ENCODE measurements at places on chromosomes 3 and 15.

GRCh38 chr15:72198356-72199204 lies 993 bp upstream of the GRAMD2A start:
- DNase-seq = peak; percentile 74

DNA sequence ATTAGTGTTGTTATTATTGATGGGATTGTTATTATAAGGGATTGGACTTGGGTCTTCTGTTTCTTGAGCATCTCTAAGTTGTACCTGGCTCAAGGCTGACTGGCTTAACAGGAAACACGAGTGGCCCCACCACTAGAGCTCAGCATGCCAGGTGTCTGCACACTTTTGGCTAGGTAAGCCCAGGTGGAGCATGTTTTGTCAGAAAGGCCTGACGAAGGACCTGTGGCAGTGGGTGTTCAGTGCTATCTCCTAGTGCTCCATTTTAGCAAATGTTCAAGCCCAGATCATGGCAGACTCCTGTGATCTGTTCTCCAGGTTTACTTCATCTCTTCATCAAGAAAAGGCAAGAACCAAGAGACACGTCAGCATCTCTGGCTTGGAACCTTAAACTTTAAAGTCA lies 3.4 kb downstream of the MAP2K5 start:
- DNase-seq = no peak

DNA sequence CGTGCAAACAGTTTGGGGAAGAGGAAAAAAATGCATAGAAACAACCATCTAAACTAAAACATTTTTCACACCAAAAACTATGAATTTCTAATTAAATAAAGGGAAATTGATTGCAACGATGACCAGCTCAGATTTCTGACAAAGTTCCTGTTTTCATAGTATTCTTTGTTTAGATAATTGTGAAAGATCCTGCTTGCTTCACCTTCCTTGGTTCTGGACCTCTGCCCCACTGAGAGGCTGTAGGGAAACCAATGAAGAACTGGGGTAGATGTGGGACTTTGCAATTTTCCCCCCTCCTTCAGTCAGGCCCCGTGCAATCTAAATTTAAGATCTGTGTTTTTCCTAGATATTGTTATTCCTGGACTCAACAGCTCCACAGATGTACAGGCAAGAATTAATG lies 13.8 kb upstream of the TEX264 start:
- DNase-seq = no peak

GRCh38 chr3:62874711-62875557 lies at the start of gene CADPS:
CADPS (minus strand) TSS chr3:62875416; CDS start chr3:62875029, 387 bp downstream.
- peak; percentile 45 for DNase-seq

DNA sequence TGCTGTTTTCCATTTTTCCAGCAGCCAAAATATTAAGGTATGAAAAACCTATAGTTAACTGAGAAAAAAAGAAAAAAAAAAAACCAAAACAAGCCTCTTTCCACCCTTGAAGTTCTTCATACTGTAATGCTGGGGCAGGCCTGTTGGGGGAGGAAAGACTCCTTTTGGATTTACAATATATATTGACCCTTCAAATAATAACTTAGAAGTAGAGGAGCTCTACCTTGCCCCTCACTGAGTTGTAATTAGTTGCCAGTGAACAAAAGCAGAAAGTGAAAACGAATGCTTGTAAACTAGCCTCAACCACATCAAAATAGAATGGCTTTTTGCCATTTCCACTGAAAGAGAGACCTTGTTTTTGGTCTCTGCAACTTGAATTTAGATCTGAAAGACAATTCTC lies 326.6 kb downstream of the NR2F2 start:
- no peak for DNase-seq

DNA sequence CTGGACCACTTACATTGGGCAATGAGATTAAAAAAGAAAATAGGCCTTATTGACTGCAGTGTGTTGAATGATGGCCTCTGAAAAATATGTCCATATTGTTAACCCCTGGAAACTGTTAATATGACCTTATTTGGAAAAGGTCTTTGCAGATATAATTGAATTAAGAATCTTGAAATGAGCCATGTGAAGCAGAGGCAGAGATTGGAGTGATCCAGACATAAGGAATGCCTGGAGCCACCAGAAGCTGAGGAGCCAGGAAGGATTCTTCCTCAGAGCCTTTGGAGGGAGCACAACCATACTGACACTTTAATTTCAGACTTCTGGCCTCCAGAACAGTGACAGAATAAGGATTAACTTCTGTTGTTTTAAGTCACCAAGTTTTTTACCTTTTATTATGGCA lies 510.4 kb upstream of the AGTR1 start:
- no peak for DNase-seq

GRCh38 chr3:188415196-188415595 lies 261.2 kb downstream of the LPP start:
- no peak for DNase-seq

- no peak for DNase-seq
These were observed 60.1 kb downstream of the VGLL3 start for GRCh38 chr3:86930831-86931230.

DNA sequence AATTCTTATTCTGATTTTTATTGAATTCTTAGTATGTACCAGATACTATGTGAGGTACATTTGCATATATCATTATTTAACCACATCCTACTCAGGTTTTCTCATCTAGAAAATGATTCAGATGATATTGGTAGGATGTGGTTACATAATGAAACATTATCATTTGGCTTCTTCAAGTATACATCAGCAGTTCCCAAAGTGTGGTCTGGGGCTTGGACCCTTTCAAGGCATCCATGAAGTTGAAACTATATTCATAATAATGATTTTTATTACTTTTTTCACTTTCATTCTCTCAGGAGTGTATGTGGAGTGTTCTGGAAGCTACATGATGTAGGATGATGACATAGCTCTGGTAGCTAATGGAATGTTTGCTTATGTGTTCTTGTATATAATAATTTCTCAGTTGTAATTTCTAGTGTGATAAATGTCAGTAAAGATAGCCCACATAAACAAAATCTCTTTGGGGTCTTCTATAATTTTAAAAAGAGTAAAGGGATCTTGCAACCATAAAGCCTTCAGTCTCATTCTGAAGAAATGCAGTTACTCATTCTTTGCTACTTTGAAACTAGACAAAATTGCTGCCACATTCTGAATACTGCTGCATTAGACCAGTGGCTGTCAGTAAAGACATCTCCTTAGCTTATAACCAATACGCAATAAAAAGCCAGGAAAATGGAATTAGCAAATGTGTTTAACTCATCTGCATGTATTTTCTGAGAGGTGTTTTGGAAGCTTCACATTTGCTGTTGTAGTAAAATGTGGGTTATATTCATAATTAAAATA lies 95.8 kb downstream of the PPARG start:
- no peak for DNase-seq

DNA sequence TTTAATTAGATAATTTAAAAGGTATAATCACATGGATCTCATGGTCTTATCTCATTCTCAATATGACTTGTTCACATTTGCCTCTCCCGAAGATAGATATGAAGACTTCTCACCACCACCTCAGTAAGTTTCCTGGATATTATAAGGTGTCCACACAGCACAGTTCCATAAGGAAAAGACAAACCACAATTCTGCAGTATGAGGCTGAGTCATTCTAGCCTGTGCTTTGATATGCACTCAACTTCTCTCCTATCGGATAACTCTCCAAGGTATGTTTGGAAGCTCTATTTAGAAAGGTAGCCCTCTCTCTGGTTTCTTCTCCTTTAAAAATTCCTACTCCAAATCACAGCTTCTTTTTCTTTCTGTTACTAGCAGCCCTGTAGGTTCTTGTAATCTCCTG lies 612.8 kb downstream of the ZPLD1 start:
- DNase-seq = no peak

DNA sequence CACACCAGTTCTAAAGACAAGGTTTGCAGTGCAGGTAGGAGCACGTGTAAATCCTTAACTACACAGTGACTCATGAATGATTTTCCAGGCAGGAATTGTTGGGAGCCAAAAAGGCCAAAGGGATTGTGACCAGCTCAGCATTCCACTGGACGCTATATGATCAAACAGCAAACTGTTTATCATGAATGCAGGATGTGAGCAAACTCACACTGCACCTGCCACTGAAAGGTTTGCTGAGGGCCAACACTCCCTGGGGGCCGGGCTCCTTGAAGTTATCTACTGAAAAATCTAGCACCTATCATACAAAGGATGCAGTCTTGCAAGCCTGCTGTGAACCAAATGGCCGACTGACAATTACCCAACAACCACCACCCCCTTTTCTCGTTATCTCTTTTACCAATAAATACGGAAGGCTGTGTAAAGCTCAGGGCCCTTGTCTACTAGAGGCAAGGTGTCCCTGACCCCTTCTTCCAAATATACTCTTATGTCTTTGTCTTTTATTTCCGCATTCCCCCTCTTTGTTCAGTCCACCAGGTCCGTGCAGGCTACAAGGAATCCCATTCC lies 11.5 kb upstream of the DNASE1L3 start:
- no peak for DNase-seq

- no peak for DNase-seq
These were observed 102.6 kb upstream of the ZPLD1 start for GRCh38 chr3:102332205-102332604.

GRCh38 chr3:30353711-30354467 lies 252.5 kb upstream of the TGFBR2 start:
- DNase-seq = no peak

- DNase-seq = no peak
These were observed 49.8 kb downstream of the DCLK3 start for GRCh38 chr3:36714343-36715086.

DNA sequence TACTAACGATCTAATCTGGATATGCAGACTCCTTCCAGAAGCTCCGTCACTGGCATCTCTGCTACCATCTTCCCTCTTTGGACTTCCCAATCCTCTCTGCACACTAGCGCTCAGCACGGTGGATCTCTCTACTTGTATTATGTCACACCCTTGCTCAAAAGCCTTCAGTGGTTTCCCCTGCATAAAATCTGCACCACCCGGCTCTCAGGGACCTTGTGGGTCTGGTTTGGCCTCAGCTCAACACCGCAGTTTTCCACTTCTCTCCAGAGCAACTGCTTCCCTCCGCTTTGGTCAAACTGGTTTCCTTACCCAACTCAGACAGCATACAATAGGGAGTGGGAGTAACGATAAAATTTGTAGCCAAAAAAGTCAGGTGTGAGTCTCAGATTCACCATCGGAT lies 30.7 kb upstream of the HES1 start:
- no peak for DNase-seq

- no peak for DNase-seq
These were observed 10.3 kb downstream of the PDZRN3 start for GRCh38 chr3:73614419-73614818.

- no peak for DNase-seq
These were observed 547.3 kb downstream of the MECOM start for GRCh38 chr3:169116056-169116693.

DNA sequence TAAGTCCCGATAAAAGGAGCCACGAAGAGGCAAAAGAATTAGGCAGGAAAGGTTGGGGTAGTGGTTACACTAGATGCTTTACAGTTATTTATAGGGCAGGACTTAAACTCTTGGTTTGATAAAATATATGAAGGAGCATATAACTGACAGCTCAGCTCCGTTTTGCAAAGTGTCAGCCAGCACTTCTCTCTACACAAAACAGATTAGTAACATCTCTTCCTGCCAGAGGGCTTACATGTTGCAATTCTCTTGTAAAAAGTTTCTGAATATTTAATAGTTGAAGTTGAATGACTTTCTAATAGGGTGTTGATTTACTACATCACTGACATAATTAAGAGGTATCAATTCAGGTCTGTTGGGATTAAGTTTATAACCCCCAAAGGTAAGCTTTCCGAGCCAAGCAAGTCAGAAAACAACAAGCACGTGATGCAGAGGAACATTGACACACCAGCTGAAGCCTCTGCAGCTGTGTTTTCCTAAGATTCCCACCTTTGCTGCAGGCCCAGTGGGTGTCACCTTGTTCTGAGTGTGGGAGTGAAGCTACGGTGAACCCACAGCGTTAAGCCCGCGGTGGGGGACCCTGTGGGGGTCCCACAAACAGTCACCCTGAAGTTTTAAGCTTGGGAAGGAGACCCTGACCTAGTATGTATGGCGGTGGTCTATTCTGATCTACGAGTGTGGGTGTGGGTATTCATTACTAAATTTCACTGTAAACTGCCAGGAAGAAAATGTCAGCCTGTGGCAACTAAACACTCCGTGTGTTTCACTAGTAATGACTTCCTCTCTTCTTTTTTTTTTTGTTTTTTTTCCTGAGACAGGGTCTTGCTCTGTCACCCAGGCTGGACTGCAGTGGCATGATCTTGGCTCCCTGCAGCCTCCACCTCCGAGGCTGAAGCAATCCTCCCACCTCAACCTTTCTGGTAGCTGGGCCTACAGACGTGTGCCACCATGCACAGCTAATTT lies 22.0 kb upstream of the ATP13A3 start:
- DNase-seq = peak; percentile 38

- peak; percentile 21 for DNase-seq
These were observed 228.7 kb downstream of the SLCO3A1 start for GRCh38 chr15:92082006-92082843.

- DNase-seq = no peak
These were observed 211.8 kb downstream of the CHST2 start for GRCh38 chr3:143331350-143331749.

- DNase-seq = no peak
These were observed 251.4 kb downstream of the ADAMTS17 start for GRCh38 chr15:100090411-100090810.

DNA sequence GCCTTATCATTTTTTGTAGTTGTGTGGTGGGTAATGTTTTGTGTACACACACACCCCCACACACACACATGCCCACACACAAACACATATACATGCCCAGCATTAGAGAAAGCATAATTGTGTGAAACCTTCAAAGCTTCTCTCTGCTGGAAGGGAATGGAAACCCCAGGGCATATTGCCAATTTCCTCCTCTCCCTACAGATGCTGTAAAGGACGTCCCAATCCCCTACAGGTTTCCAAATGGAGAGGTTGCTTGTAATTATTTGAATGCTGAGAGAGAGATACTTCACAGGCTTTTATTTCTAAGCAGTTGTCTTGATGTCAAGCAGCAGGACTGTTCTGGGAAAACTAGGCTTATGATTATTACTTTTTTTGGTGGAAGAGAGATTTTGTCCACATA lies 23.0 kb upstream of the CCK start:
- DNase-seq = no peak

DNA sequence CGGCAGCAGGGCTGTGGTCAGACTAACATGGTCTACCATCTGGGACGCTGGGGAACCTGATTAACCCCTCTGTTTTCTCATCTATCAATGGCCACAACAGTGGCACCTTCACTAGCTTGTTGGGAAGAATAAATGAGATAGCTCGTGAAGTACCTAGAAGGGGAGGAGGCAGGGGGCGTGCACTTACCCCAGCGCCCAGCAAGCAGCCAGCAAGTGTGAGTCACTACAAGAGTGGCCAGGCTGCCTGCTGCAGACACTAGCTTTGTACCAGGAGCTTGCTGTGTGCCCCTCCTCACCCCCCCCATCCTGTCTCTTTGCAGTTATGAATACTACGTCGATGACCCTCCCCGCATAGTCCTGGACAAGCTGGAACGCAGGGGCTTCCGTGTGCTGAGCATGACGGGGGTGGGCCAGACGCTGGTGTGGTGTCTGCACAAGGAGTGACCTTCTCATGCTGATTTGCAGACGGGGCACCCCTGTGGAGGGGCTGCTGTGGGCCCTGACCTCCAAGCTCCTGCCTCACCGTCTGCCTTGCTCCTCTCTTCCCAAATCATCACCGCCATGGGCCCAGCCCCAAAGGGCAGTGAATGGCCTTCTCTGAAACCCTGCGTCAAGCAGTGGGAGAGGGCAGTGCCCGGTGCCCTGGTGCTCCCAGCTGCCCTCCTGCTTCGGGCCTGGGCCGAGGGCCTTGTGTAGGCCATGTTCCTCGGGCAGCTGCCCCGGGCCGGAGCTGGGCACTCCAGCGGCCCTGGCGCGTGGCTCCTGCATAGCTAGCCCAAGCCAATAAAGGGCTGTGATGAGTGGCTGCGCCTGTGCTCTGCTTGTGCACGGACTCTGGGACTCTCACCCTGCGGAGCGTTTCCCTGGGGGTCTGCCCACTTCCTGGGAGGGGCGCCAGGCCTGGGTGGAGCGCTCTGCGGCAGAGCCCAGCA lies 2.6 kb upstream of the C15orf62 start:
- DNase-seq = no peak

Data from NCI-H510A (cell line).